ENCODE measurements at places on chromosomes 16 and 17.

- DNase-seq: no peak
Measured at GRCh38 chr17:55757659-55758058, 6.8 kb downstream of the PCTP start.

DNA sequence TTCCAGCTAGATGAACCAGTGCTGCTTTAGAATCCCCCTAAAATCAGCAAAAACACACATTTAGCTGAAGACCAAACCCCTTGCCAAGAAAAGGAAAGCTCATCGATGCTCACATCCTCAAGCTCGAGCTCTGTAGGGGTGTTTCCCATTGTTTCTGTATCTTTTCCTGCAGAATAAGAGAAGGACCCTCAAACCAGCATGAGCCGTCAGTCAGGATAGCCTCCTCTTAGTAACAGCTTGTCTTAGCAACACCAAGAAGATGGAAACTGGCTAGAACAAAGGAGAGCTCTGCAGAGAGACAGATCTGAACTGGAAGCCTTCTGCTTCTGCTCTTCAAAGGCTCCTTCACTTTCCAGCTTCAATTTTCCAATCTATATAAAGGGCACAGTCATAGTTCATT is 32.0 kb downstream of the VAT1L start:
- DNase-seq: no peak

GRCh38 chr17:59149051-59149450 is 5.9 kb downstream of the SKA2 start:
- no peak for DNase-seq

- DNase-seq: no peak
Measured at GRCh38 chr16:48525201-48526057, 84.6 kb downstream of the N4BP1 start.

DNA sequence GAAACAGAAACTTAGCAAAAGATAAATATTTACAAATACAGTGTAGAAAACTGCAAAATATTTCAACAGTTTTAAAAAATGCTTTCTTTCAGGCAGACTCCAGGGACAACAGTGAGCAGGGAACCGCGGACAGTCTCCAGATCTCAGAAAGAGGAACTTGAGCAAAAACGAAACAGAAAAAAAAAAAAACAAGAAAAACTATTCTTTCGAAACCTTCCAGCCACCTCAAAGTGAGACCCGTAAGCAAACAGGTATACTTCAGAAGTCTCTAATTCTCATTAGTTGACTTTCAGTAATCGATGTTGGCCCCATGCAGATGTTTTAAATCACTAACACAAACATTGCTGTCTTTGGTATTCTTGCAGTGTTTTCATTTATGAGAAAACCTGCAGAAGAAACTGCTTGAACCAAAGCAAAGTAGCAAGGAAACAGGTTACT is 15.7 kb upstream of the CCL1 start:
- no peak for DNase-seq

GRCh38 chr17:39845052-39845846 is 18.9 kb downstream of the IKZF3 start:
- no peak for DNase-seq

- no peak for DNase-seq
Measured at GRCh38 chr17:33396818-33397217, 103.7 kb upstream of the ASIC2 start.

- DNase-seq: peak; percentile 49
Measured at GRCh38 chr17:64736804-64737492, 74.8 kb upstream of the SMURF2 start.

DNA sequence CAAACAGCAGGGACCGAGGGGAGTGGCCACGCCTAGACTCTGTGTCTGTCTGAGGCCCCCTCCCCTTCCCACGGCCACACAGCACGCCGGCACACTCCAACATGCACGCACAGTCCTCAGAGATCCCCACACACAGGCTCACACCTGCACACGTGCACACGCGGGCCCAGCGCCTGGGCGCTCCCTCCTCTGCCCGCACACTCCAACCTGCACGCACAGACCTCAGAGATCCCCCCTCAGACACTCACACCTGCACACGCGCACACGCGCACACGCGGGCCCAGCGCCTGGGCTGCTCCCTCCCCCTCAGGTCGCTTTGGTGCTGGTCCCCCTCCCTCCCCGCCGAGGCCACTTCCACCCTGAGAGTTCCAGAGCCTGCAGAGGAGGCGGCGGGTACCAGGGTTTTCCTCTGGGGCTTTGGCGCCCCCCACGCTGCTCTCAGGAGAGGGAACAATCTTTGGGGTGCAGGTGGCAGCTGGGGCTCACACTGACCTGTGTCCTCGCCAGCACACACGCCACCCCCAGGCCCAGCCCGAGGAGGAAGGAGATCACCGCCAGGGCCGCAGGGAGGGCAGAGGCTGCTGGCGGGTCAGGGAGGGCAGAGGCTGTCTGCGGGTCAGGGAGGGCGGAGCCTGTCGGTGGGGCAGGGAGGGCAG is 1.6 kb downstream of the CD7 start:
- DNase-seq: no peak

DNA sequence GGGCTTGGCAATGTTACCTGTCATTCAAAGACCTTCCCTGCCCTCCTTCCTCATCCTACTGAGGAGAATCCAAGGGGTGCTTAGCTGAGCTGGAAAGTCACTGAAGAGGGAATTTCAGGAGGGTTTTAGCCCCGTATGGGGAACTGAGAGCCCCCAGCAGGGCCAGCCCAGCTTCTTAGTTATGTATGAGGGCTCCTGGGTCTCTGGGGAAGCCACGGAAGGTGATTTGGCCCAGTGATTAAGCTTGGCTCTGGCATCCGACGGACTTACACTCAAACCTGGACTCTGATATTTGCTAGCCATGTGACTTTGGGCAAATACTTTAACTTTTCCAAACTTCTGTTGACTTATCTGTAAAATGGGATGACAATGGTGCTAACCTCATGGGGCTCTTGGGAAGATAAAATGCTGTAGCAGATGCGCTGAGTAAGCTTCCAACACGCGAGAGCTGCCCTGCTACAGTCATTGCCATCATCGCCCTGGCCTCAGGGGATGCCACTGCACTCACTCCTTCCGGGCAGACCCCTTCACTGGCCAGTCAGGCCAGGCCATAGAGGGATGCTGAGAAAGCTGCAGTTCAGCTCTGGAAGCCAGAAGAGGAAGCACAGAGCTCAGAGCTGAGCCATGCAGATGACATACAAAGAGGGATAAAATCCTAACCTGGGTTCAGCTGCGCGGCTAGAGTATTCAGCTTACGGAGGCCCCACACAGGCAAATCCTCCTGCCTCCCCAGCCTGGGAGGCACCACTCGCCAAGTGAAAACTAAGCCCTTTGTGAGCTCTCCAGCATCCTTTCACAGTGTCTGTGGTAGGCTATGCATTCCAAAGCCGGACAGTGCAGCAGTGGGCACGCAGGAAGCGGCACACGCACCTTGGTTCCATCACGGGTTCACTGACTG is 44.9 kb upstream of the PIK3R6 start:
- no peak for DNase-seq

- no peak for DNase-seq
Measured at GRCh38 chr17:43906951-43907424, 348 bp downstream of the MPP2 start.

DNA sequence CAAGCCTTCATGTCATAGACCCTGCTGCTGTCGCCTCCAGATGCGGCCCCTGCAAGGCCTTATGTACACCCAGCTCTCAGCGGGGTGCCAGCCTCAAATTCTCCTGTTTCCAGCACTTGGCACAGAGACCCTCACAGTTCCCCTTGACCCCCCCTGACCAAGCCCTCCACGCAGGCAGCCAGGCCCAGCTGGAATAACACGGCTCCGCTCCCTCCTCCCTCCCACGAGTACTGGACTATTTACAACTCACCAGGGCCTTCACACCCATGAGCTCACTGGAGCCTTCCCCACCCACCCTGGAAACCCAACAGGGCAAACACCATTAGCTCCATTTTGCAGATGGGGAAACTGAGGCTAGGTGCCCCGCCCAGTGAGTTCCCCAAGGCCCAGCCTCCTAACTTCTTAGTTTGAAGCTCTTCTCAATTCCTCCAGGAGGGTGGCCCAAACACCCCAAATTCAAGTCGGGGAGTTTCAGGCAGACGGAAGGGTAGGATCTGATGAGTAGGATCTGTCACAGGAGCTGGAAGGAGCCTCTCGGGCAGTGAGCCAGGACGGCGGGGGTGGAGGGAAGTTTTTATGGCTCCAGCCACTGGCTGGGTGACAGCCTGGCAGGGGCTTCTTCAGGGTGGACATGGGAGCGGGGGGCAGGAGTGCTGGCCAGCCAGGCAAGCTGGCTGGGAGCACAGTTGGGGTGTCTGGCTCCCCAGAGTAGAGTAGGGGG is 17.5 kb upstream of the DLX4 start:
- DNase-seq: no peak

DNA sequence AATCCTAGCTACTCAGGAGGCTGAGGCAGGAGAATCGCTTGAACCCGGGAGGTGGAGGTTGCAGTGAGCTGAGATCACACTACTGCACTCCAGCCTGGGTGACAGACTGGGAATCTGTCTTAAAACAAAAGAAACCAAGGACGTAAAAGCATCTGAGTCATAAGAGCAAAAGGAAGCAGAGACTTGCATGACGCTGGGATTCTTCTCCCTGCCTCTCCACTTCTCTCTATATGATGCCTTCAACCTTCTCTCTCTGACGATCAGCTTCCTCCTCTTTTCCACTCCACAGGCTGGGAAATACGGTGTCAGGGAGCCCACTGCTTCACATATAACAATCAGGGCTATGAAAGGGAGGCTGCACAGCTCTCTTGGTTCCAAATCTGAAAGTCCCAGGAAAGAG is 43.2 kb upstream of the CCL1 start:
- DNase-seq: no peak

GRCh38 chr17:78219396-78220150 is 5.5 kb downstream of the BIRC5 start:
- DNase-seq: no peak

DNA sequence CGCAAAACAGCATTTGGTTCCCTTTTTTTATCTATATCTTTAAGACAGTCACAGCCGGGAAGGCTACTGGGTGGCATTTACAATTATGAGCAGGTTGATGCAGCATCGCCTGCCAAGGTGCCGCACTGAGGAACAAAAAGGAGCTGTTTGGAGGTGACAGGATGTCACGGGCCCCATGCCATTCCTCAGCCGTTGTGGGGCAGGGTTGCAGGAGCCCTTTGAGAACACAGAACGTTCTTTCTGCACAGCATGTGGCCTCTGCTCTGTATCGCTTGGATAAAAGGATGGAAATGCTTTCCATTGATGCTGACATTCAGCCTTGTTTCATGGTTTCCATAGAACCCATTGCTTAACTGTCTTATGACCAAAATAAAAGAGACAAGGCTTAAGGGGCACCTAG is 141.9 kb upstream of the CDH5 start:
- no peak for DNase-seq

- DNase-seq: no peak
Measured at GRCh38 chr16:1141191-1141590, 11.7 kb upstream of the CACNA1H start.

DNA sequence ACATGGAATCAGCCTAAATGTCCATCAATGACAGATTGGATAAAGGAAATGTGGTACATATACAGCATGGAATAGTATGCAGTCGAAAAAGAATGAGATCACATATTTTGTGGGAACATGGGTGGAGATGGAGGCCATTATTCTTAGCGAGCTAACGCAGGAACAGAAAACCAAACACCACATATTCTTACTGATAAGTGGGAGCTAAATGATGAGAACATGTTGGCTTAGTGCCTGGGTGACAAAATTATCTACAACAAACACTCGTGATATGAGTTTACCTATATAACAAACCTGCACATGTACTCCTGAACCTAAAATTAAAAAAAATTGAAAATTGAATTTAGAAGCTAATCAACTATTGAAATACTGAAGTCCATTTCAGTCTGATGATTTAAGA is 6.1 kb downstream of the ANKS4B start:
- no peak for DNase-seq

DNA sequence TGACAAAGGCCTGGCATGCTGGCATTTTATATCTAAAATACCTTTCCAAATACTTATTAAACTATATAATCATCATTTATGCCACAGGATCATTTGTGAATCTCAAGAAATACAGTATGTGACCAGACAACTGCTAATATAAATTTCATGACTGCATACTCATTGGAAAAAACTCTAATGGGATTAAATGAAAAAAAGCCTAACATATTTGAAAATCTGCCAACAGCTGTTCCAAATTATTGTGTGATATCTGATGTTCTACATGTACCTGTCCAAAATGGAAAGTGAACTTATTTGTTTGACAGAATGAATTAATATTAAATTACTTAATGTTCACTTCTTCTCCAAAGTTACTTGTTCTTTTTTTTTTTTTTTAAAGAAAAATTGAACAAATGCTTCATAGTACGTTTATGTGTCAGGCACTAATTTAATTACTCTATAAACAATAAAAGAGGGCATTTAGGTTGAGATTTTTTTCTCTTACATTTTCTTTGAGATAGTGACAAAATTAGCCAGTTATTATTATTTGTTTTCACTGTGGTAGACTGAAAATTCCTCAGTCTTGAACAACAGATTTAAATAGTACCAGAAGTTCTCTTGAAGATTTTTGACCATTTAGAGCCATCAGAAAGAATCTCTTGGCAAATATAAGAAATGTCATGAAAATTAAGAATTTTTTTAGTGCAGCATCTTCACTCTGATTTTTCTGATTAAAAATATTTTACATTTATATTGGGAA is 114.0 kb downstream of the FTO start:
- DNase-seq: no peak

DNA sequence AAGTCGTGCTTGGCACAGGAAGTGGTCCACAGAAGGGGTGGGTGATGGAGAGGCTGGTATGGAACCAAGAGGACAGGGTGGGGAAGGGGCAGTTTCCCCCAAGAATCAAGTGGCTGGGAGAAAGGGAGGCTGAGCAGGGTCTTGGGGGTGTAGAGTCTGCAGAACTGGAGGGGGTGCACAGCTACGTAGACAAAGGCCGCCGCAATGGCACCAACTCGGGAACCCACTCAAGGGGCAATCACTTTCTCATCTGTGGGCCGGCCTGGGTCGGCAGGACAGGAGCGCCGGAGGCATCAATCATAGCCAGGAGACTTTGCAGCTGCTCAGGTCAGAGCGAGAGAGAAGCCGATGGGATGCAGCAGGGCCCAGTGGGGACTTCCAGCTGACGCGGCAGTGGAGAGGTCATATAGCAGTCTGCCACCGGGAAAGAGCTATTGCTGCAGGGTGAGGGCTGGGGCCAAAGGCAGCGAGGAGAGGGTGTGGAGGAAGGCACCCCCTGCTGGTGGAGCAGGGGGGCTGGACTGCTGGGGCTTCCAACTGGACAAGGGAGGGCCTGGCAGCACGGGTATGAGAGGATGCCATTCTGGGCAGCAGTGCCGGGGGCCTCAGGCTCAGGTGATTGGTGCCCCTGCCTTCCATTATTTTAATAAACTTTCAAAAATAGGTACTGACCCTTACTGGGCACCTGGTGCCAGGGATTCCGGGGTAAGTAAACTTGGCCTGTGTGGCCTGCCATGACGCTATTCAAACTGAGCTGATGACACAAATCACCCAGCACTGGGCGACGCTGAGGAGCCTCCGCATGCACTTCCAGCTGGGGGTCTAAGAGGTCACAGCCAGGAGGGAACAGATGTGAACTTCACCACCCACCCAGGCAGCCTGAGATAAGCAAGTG is 52.5 kb upstream of the MTSS2 start:
- no peak for DNase-seq

GRCh38 chr16:17408296-17408695 is 62.5 kb downstream of the XYLT1 start:
- no peak for DNase-seq

Data from activated CD4-positive, alpha-beta T cell treated with anti-CD3 and anti-CD28 coated beads, Interleukin-2, amount 50 U/mL, for 4 hours (primary cell).